Stimulated activated CD8-positive, alpha-beta memory T cell treated with anti-CD3 and anti-CD28 coated beads, Interleukin-2, amount 100 ng/mL, for 1 hour (primary cell): ENCODE measurements at places on chromosomes 6 and 20.

DNA sequence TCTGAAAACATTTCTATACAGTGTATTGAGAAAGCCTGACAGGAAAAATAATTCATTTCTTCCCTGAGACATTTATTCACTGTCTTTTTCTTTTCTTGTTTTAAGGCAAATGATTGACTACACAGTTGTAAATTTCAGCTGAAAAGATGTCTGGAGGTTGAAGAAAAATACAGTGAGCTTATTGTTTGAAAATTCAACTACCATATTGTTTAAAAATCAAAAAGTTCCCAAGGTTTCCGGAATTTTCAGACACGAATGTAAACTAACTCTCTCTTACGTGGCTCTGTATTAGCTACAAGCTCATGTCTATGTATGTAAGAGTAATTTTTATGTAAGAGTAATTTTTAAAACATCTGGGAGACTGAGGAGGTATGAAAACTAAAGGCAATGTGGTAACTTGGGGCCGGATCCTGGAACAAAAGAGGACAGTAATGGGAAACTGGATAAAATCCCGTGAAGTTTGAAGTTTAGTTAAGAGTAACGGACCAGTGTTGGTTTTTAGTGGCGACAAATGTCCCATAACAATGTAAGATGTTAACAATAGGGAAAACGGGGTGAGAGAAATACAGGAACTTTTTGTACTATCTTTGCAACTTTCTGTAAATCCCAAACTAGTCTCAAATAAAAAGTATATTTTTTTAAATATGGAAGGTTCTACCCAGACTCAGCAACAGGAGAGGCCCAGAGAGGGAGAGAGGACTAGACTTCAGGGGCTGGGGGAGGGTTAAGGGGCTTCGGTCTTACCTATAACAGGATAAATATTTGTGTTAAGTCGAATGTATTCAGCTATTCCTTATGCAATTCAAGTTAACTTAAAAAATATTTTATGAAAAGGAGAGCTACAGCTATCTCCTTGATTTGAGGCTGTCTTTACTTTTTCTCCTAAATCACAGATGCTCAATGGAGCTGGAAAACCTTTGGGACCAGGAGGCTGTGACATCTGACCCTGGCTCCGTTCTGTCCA lies 1.3 kb downstream of the PTGIS start:
- no peak for DNase-seq

GRCh38 chr6:70849348-70850069 lies 107.4 kb downstream of the B3GAT2 start:
- no peak for DNase-seq

GRCh38 chr6:159042003-159042825 lies 2.6 kb downstream of the TAGAP start:
- peak; percentile 58 for DNase-seq

DNA sequence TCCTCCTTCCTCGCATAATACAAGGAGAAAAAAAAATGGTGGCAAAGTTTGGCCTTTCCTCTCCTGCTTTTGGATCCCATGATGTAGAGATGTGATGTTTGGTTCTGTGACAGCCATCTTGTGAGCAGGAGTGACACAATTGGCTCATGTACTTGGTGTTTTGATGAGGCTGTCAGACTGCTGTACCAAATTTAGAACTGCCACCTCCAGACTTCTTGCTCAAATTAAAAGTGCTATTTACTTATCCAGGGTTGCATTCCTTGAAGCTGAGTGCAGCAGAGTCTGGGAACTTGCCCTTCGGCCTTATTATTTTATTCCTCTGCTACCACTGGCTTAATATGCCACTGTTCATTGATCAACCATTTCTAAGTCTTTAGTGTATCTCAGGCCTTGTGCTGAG lies 21.9 kb downstream of the BCAS1 start:
- no peak for DNase-seq
